ENCODE measurements at places on chromosomes 3 and 15.

DNA sequence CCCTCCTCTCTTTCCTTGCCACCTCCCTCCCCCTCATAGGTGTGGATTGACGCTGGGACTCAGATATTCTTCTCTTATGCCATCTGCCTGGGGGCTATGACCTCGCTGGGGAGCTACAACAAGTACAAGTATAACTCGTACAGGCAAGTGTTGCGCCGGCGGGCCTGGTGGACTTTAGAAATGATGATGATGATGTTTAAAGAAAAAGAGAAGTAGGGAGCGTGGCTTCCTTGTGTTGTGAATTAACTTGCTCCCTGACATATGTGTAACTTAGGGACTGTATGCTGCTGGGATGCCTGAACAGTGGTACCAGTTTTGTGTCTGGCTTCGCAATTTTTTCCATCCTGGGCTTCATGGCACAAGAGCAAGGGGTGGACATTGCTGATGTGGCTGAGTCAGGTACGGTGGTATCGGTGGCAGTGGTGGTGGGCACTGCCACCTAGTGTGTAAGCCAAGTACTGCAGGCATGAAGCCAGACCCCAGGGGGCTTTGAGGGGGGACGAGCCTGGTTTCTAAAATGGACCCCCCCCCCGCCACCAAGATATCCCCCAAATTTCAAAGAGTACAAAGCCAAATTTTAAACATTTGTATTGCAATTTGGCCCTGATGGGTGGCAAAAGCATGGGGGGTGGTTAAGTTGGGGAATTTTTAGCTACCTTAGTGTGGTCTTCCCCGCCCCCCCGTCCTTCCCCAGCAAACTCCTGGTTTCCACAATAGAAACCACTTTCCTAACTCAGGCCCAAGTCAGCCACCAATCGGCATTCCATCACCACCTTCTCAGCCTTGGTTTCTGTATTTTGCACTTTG, 65.6 kb downstream of the SLC6A6 start:
- no peak for DNase-seq

GRCh38 chr15:67750371-67750770, 74.9 kb upstream of the SKOR1 start:
- DNase-seq = no peak

DNA sequence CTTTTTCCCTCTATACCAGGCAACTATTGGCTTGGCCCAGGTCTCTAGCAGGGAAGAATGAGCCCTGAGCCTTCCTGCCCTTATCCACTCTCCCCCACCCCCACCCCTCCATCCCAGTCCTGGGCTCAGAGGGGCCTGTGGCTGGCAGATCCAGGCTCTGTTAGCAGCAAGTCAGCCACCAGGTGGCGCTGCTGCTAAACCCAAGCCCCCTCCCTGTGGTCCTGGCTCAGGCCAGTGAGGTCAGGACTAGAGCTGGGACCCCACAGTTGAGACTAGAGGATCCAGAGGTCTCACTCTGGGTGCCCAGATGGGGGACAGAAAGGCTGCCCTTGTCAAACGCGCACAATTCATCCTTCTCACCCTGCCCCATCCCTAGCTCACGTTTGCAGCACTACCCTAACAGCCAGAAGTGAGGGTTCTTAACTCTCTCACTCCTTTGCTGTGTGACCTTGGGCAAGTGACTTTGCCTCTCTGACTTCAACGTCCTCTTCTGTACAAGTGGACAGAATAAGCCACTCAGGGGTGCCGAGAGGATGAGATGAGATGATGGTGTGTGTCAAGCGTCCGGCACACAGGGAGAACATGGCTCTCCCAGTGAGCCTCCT, 46.8 kb upstream of the SLC6A1 start:
- DNase-seq = peak; percentile 4

GRCh38 chr3:15360788-15361493, 28.6 kb upstream of the SH3BP5 start:
- DNase-seq = no peak

DNA sequence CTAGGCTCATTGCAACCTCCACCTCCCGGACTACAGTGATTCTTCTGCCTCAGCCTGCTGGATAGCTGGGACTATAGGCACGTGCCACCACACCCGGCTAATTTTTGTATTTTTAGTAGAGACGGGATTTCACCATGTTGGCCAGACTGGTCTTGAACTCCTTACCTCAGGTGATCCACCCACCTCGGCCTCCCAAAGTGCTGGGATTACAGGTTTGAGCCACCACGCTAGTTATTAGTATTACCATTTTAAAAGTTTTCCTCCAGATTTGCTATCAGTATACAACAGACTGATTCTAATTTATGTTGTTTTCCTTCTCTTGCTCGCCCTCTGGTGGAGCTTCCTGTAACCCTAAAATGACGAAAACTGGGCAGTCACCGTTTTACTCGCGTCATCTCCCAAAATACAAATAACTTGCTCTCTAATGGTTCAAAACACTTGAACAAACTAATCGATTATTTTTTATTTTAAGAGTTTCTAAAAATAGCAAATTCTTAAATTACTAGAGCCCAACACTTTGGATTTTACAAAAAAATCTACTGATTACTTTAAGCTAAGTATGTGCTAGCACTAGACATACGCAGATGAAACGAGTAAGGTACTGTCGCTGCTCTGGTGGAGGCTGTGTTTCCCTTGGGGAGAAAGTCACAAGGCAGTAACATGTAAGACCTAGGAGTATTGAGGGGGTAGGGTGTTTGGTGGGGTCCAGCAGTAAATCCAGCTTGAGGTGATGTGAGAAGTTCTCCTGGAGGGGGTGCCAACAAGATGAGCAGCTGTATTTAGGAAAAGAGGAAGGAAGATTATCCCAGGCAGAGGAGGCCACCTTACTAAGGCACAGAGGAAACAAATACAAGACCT, 203.3 kb downstream of the MBNL1 start:
- peak; percentile 26 for DNase-seq

DNA sequence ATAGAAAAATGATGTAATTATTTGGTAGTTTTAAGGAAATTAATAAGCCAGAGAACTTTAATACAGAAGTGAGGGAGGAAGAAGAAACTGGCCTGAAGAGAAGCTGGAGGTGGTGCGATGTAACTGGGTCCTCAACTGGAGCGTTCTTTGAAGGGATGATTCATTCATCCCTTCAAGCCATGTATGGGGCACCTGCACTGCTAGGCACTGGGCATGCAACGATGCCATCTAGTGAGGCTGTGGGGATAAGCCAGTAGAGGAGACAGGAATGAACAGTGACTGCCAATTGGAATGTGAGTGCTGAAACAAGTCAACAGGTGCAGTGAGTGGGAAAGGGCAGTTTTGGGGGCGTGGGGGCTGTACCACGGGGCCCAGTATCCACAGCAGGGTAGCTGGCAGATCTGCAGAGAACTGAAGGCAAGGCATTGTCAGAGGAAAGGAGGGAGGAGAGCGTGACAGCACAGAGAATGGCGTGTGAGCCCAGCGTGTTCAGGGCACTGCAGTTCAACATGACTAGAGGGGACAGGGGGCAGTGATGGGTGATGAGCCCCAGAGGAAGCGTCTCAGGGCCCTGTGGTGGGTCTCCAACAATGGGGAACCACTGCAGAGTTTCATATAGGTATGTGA, 3.8 kb upstream of the KIF23 start:
- DNase-seq = no peak

- DNase-seq = no peak
Observed at GRCh38 chr15:40806672-40807027, 239 bp upstream of the ZFYVE19 start.

DNA sequence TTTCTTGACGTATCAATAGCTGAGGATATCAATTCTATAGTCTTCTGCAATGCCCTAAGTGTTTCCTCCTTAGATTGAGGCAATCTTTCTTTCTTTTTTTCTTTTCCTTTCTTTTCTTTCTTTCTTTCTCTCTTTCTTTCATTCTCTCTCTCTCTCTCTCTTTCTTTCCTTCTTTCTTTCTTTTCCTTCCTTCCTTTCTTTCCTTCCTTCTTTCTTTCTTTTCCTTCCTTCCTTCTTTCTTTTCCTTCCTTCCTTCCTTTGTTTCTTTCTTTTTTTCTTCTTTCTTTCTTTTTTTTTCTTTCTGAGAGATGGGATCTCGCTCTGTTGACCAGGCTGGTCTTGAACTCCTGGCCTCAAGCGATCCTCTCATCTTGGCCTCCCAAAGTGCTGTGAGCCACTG, 10.0 kb upstream of the DNAAF4 start:
- DNase-seq = no peak

DNA sequence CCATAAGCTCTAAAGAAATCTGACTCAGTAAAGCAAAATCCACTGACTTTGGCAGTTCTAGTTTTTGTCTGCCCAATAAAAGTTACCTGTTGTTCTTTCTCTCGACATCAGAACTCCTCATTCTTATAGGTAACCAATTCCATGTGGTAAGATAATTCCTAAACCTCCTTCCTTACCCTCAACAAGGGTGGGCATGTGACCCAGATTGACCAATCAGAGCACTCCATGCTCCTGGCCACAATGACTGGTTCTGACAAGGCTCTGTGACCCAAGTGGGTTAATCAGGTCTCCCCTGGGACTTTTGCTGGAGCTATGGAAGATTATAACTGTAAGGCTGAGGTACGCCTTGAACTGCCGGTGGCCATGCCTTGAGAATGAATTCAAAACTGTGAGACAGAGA, 31.7 kb downstream of the LINS1 start:
- no peak for DNase-seq

DNA sequence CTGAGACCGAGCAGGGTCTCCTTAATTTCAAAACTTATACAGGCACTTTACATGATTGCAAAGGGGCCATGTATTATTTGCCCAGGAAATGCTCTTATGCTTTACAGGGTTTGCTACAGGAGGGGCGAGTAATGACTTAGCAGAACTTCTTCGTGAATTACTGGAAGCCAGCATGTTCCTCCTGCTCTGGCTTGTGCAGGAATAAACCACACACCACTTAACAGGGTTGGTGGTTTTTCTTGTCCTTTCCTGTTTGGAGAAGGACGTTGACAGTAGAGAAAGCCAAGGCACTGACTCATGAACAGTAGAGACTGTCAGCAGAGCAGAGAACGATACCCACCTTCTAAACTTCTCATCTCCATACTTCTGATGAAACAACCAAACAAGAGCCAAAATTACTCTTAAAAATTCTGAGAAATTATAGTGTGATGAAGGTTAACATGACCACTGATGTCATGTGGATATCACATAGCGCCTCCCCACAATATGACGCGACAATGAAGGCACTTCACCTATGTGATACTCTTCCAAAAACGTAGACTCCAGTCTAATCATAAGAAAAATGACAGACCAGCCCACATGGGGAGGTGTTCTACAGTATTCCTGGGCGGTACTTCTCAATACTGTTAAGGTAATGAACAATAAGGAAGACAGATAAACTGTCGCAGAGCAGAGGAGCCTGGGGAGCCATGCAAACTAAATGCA, 24.7 kb upstream of the MCTP2 start:
- no peak for DNase-seq

DNA sequence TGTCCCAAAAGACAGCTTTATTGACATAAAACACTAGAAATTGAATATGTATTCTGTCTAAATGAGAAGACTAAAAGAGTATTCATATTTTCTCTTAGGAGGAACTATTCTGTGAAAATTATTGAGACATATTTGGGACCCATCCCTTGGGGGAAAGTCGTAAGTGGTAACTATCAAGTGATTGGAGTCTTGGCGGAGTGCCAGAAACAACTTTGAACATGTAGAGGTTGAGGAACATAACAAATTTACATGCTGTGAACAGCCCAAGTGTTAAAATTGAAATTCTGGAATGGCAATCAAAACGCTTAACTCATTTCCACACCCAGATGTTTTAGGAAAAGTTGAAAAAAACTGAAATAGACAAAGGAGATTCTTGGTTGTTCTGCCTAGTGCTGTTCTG, 1034.6 kb downstream of the NSUN3 start:
- DNase-seq = no peak

Data from GM04504 (cell line).